ENCODE measurements at places on chromosomes 2 and 18.

DNA sequence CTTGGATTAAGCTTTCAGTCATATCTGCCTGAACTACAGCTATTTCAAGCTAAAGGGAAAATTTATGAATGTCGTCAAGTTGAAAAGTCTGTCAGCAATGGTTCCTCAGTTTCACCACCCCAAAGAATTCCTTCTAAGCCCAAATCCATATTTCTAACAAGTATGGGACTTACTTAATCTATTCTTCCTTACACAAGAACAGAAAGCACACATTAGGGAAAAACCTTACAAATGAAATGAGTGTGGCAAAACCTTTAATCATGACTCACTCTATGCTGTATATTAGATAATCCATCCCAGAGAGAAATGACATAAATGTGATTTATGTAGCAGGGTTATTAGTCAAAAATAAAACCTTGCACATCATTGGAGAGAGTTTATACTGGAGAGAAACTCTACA is 78.9 kb downstream of the RAB31 start:
- peaks cover 5% of the 10 kb centered on the region for H3K36me3 ChIP-seq
- H3K27me3 ChIP-seq: no peaks in the 10 kb centered on the region
- DNase-seq: no peak
- H3K27ac ChIP-seq: peak overlapping the region; percentile 64
- peaks cover 23% of the 10 kb centered on the region for H3K4me1 ChIP-seq

DNA sequence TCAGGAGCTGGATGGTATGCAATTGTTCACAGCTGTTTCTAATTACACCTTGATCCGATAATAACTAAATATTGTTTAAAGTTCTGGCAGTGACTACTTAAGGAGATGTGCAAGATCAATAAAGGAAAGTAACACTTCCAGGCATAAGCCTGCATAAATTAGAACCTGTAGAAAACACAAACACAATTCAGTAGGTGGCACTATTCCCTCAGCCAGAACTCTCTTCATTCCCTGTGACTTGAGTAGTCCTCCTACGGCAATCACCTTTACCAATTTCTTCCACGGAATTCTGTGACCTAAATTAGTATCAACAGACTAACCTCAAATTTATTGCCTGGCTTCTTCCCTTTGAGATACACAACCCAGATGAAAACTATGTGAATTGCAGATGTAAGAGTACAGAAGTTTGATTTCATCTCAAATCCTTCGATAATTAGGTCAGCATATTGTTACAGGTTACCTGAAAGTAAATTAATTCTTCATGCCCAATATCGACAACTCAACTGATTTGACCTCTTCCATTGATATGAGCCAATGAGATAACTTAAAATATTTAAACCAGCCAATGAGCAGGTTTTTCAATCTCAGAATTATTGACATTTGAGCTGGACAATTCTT is 137.8 kb downstream of the PID1 start:
- no peaks in the 10 kb centered on the region for H3K27me3 ChIP-seq
- H3K4me3 ChIP-seq: no peak overlapping the region
- H3K4me1 ChIP-seq: no peaks in the 10 kb centered on the region
- H3K36me3 ChIP-seq: no peaks in the 10 kb centered on the region
- no peak for DNase-seq

- H3K4me3 ChIP-seq: no peak overlapping the region
- H3K27ac ChIP-seq: no peak overlapping the region
- no peaks in the 10 kb centered on the region for H3K36me3 ChIP-seq
- H3K27me3 ChIP-seq: no peaks in the 10 kb centered on the region
- no peak for DNase-seq
- no peaks in the 10 kb centered on the region for H3K4me1 ChIP-seq
Observed at GRCh38 chr2:65564299-65564698, 131.9 kb upstream of the SPRED2 start.

GRCh38 chr2:183031911-183032794 is 6.1 kb downstream of the NCKAP1 start:
- H3K27ac ChIP-seq: no peak overlapping the region
- H3K36me3 ChIP-seq: no peaks in the 10 kb centered on the region
- no peaks in the 10 kb centered on the region for H3K27me3 ChIP-seq
- peaks cover 24% of the 10 kb centered on the region for H3K4me1 ChIP-seq
- no peak for DNase-seq
